ENCODE measurements at places on chromosomes 4 and X.

DNA sequence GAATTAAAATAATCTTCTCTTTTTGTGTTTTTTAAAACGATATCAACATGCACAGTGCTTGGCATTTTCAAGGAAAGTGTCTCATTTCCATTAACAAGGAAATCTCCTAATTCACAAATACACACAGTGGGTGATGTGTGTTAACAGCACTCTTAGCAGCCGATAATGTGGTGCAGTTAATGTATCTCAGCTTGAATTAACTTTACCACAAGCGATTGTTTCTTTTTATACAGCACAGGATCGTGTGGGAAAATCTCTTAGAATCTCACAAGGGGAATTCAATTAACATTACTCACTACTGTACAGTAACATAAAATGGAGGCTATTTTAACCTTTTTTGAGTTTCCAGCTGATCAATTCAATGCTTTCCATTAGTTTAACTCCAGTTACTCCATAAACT, 1841.9 kb downstream of the STIM2 start:
- DNase-seq: no peak

- no peak for DNase-seq
These were observed 26.2 kb downstream of the NALF2 start for GRCh38 chrX:69530306-69530705.

GRCh38 chr4:6258741-6259140, 10.9 kb upstream of the WFS1 start:
- no peak for DNase-seq

GRCh38 chr4:74047152-74047551, 8.7 kb upstream of the CXCL3 start:
- no peak for DNase-seq

DNA sequence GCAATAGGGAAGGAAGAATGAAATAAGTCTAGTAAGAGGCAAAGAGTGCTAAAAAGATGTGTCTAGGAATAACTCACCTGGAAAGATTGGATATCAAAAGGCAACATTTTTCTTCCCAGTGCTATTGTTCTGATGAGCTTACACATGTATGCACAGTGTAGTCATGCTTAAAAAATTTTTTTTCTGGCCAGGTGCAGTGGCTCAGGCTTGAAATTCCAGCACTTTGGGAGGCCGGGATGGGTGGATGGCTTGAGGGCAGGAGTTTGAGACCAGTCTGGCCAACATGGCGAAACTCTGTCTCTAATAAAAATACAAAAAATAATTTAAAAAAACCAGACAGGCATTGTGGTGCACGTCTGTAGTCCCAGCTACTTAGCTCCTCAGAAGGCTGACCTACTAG, 795.8 kb upstream of the IGFBP7 start:
- no peak for DNase-seq

GRCh38 chr4:13640149-13640940, 12.8 kb upstream of the BOD1L1 start:
- DNase-seq: no peak

- no peak for DNase-seq
These were observed 25.6 kb downstream of the KDM6A start for GRCh38 chrX:44898411-44899221.

DNA sequence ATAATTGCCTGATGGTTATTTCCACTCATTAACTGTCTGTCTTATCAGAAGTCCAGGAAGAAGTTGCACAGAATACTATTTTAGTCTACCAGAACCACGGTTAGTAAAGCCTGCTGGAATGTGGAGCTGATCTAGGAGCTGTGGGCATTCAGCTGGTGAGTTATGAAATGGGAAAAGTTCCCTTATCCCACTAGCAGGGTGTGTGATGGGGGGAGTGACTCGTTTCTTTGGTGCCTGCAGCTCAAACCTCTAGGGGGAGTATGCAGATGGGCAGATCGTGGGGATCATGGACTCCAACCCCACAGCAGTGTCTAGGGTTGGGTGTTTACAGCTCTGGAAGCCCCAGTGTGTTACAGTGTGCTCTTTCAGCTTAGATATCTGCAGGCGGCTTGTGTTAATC, 305.7 kb upstream of the BOD1L1 start:
- no peak for DNase-seq

DNA sequence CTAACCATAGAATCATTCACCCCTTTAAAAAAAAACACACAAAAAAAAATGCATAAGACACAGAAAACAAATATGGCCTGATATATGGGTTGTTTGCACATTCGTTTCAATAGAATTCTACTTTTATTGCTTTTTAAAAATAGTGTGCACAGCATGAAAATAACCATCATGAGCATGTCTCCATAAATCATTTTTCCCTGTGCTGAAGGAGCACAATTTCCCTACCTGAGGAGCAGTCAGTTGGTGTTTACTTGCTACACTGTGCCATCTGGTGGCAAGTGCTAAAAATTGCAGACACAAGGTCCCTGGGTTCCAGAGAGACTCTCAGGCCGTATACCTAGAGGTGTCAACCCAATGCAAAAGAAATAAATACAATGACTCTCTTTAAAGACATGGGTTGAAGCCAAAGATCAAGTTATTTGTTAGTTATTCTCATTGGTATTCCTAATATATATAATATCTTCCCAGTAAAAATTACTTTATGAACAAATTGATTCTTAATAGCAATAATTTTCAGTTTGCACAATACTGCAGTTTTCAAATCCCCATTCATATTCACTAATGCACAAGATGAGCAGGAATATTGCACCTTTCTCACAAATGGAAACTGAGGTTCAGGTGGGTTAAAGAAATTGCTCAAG, 551.4 kb downstream of the IQCM start:
- DNase-seq: no peak

Data from stimulated activated CD8-positive, alpha-beta memory T cell treated with anti-CD3 and anti-CD28 coated beads, Interleukin-4, amount 100 ng/mL, for 1 hour (primary cell).